ENCODE measurements at places on chromosomes 13 and 19.
A peak's percentile ranks its signal among the peaks of the same experiment; 100 is the strongest.

GRCh38 chr19:38204728-38205127 lies 19.3 kb downstream of the DPF1 start:
- DNase-seq = no peak

DNA sequence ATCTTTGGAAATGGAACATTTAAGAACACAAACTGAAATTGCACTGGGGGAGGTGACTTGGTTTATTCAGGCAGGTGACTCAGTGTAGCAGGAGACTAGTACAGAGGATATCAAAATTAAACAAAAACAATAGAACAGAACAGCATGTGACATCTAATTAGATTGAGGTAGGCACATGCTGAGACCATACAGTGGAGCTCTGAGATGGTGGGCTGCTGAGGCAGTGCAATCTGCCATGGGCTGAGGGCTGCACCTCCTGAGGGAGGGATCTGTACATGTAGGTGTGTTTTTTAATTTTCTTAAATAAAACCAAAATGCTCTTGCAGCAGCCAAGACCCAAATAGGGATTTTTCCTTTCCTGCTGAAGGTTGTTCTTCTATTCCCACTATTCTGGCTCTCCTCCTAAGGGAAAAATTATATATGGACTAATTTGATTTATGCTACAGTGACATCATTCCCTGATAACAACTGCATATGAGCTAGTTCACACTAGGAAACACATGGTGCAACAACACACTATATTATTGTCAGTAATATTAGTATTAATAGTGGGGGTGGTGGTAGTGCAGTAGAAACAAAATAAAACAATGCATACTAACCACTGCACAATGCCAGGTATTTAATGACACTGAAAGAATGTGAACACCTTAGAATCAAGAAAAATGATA lies 48.0 kb downstream of the LNX2 start:
- DNase-seq = no peak

- DNase-seq = no peak
Observed at GRCh38 chr13:31545616-31546015, 193.7 kb upstream of the RXFP2 start.

DNA sequence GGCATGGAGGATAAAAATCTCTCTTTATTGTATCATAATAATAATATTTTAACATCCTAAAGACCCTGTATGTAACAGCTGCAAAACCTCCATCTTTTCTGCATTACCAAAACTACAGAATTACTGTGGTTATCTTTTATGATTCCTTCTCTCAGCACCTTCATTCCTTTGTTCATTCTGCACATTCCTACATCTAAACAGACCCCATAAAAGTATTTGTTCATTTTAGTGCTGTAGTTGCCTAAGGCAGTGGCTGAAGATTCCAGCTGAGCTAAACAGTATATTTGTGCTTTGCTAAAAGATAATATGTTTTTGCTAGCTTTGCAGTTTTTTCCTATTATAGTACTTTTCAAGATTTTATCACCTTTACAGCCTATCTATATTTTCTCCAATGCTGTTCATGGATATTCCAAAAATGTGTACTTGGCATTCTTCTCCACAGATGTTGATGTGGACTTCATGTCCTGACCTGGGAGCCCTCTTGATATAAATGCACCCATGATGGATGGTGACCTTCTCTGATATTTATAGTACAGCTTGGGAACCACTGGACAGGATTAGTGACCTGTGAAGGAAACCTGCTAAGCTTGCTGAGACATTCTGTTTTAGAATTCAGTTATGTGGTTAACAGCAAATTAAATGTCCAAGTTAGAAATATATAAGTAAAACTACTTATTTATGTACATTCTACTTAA lies 2832.9 kb upstream of the PCDH20 start:
- no peak for DNase-seq

DNA sequence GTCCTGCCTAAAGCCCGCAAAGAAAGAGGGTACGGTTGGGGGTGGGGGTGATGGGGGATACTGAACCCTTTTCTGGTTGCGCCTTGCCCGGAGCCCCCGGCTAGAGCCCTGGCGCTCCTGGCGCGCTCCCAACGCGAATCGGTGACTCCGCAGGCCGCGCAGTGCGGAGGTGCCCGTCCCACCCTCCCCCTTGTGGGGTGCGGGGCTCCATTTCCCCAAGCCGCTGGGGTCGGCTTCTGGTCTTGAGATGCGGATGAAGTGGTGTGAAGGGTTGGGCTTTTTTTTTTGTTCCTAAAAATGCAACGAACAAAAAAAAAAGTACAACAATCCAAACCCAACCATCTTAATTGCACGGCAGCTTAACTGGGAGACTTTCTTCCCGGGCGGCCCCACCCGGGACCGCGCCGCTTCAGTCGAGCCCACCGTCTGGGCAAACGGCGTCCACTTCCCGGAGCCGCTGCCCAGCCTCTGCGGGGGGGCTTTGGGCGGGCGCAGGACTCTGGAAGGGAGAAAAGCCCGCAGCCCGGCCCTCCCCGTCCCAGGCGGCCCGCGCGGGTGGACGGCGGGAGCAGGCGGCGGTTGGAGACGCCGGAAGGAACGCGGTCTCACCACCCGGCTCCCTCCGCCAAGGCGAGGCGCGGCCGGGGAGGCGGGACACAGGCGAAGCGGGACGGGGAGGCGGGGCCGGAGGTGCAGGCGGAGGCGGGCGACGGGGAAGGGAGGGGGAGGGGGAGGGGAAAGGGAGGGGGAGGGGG lies 504 bp upstream of the TRIM13 start:
- DNase-seq = peak; percentile 66

GRCh38 chr19:11479090-11479897 lies 1.6 kb downstream of the ELAVL3 start:
- DNase-seq = no peak
